ENCODE measurements at places on chromosomes 13 and 19. TPM values are rescaled to one million over a fixed set of nuclear protein-coding genes. Genes with fewer than 3 reads are reported as not detected.

DNA sequence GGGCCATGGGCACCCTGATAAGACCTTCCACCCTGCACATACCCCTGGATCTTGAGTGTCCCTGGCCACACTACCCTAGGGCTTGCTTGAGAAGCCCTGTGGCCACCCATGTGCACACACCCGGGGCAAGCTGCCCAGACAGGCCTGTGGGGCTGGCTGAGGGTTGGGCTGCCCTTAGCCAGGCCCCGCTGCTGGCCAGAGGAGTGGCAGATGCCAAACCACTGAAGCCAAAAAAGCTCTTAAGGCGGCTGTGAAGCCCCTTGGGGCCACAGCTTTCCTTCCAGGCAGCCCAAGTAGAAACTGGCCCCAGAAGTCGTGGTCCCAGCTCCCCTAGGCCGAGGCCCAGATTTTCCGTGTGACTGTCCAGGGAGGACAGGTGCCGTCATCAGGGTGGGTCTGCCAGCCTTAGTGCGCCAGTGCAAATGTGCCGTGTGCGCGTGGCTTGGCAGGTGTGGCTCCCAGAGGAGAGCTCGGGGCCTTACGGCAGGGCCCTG, 14.8 kb downstream of the CEBPG start:
- H3K36me3 ChIP-seq: no peaks in the 10 kb centered on the region
- H3K4me1 ChIP-seq: peaks cover 10% of the 10 kb centered on the region
- DNase-seq: no peak
- H3K27me3 ChIP-seq: no peaks in the 10 kb centered on the region

Gene SIGLEC8
- total RNA-seq: not detected

Gene ZNF229
- 15.2 TPM for total RNA-seq

GRCh38 chr13:41365631-41366030, 54.6 kb downstream of the NAA16 start:
- H3K27me3 ChIP-seq: no peaks in the 10 kb centered on the region
- peaks cover 16% of the 10 kb centered on the region for H3K4me1 ChIP-seq
- no peak for DNase-seq
- H3K4me3 ChIP-seq: no peak overlapping the region

DNA sequence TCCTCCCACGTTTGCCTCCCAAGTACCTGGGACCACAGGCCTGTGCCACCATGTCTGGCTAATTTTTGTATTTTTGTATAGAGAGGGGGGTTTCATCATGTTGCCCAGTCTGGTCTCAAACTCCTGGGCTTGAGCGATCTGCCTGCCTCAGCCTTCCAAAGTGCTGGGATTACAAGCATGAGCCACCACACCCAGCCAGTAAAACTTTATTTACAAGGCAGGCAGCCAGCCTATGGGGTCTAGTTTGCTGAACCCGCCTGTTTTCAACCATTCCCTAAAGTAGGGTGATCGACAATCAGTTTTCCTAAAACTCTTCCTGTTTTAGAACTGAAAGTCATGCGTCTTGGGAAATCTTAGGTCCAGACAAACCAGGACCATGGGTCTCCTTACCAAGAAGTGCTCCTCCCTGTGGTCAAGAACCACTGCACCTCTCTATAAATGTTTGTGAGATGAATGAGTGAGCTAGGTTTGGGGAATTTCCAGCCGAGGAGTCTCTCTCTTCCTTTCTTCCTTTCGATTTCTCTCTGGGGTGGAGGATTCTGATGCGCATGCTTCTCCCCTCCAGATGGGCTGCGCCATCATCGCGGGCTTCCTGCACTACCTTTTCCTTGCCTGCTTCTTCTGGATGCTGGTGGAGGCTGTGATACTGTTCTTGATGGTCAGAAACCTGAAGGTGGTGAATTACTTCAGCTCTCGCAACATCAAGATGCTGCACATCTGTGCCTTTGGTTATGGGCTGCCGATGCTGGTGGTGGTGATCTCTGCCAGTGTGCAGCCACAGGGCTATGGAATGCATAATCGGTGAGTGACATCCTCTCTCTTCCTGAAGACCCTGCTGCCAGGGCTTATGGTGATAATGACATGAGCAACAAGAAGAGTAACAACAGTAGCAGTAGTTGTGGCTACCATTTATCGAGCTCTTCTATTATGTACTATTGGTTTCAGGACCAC, 38.7 kb downstream of the ADGRE1 start:
- H3K4me3 ChIP-seq: no peak overlapping the region
- H3K36me3 ChIP-seq: peaks cover 9% of the 10 kb centered on the region
- no peaks in the 10 kb centered on the region for H3K4me1 ChIP-seq
- DNase-seq: no peak
- no peak overlapping the region for H3K27ac ChIP-seq

DNA sequence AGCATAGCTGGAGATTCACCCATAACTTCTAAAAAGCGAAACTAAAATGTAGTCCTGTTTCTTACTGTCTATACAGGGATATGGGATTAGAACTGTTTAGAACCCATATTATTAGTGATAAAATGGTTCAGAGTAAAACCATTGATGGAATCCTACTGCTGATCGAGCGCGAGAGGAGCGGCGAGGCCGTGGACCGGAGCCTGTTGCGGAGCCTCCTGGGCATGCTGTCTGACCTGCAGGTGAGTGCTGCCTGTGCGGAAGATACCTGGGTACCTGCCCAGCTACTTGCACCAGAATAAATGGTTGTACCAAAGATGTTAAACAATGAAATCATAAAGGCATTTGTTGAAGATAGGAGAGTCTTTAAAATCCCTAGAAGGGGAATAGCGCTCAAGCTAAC, 23.7 kb downstream of the CUL4A start:
- no peak for DNase-seq
- no peaks in the 10 kb centered on the region for H3K4me1 ChIP-seq
- H3K27ac ChIP-seq: no peak overlapping the region

Gene GPR18
- total RNA-seq: not detected

Gene KLK3
- total RNA-seq: not detected

GRCh38 chr13:62357887-62358645, 942.4 kb upstream of the PCDH20 start:
- no peaks in the 10 kb centered on the region for H3K4me1 ChIP-seq
- no peak overlapping the region for H3K4me3 ChIP-seq
- no peak overlapping the region for H3K27ac ChIP-seq

Gene METTL21C
- not detected for total RNA-seq

Gene ZNF497
- 3.5 TPM for total RNA-seq

- H3K27me3 ChIP-seq: no peaks in the 10 kb centered on the region
- peaks cover 6% of the 10 kb centered on the region for H3K4me1 ChIP-seq
- no peak for DNase-seq
- H3K36me3 ChIP-seq: no peaks in the 10 kb centered on the region
Measured at GRCh38 chr13:68261105-68261504, 1031.0 kb upstream of the PCDH9 start.

DNA sequence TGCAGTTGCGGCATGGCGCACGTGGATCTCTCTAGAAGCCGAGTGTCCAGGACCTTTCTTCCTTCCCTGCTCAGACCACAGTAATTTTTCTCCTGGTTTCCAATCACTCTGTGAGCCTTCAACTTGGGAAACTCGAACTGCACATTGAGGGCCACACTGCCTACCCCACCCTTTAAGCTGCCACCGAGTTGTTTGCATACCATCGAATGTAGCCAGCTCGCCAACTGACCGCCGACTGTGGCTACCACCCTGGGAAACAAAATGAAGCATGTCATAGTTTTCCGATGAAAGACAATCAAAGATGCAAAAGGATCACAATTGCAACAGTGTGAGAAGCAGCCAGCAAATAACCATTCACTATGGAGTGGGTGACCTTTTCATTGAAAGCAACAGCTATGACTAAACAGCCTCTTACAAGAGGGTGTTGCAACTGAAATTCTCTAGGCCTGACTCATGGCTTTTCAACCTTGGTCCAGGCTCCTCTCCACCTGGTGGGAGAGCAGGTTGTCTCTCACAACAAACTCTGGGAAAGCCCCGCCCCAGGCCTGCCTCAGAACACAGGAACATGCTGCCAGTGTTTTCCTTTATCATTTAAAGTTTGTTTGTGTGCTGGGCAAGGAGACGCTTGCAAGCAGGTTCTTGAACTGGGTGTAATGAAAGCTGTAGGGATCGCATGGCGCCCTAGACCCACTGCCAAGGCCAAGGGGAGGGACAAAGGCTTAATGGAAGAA, 141.7 kb upstream of the SERP2 start:
- no peaks in the 10 kb centered on the region for H3K36me3 ChIP-seq
- no peak overlapping the region for H3K4me3 ChIP-seq
- H3K27ac ChIP-seq: no peak overlapping the region
- no peaks in the 10 kb centered on the region for H3K27me3 ChIP-seq
- no peaks in the 10 kb centered on the region for H3K4me1 ChIP-seq

Gene SYNGR4
- total RNA-seq: not detected

Data from glutamatergic neuron (in vitro differentiated cells).